ENCODE measurements at places on chromosomes 7 and 10.

- DNase-seq: no peak
These were observed 107.7 kb upstream of the RET start for GRCh38 chr10:42969147-42969546.

- DNase-seq: no peak
These were observed 37.6 kb downstream of the GET4 start for GRCh38 chr7:913736-914520.

DNA sequence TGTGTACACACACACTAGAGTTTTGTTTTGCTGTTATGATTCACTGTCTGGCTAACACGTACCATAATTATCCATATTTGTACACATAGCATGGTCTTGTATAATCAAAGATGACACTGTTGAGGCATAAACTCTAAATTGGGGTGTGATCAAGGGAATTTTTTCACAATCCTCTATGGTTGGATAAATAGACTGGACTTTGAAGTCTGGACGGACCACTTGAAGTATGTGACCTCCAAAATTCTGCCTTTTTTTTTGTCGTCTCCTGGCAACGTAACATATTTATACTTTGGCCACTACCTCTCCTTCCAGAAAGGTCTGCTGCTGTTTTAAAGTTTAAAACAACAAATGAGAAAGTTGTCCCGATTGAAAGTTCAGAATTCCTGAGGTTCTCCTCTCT, 193.4 kb downstream of the CACNB2 start:
- DNase-seq: peak; percentile 11

GRCh38 chr10:4721999-4722753, 103.8 kb upstream of the AKR1E2 start:
- peak; percentile 92 for DNase-seq

DNA sequence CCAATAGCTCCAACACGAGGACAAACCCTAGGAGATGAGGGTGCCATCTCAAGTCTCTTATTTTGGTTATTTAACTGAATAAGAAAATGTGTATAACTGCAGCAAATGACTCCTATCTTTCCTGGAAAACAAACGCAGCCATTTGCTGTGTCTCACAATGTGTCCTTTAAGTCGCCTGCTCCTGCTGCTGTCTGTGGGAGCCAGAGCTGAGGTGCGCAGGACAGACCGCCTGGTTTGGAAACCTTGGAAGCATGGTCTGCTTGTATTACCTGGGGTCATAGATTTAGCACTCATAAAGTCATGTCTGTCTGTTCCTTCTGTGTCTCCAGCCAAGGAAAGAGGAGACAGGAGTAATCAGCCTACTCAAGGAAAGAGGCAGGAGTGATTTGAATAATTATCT, 760.2 kb downstream of the GRID1 start:
- DNase-seq: no peak

DNA sequence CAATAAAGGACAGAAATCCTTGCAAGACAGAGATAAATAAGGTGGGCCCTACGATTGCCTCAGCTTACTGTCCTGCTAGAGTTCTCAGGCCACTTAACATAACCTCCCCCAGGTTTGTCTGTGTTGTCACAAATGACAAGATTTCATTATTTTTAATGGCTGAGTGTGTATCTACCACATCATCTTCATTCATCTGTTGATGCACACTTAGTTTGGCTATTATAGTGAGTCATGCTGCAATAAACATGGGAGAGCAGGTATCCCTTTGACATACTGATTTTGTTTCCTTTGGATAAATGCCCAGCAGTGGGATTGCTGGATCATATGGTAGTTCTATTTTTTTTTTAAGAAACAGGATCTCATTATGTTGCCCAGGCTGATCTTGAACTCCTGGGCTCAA, 60.6 kb downstream of the PRTFDC1 start:
- peak; percentile 84 for DNase-seq

DNA sequence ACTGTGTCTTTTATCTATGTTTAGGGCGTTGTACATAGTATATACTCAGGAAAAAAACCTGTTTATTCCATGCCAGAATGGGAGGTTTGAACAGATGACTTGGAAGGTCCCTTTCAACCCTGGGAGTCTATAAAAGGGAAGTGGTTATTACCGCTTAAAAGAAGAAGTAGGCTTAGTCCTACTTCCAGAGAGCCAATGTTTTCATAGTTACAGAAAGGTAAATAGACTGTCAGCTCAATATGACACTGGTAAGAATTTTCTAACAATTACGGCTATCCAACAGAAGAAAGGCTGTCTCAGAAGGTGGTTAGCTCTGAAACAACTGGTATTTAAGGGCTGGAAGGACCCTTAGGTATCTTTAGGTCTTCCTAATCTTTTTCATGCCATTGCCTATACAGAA, 1.1 kb upstream of the TFAM start:
- peak; percentile 32 for DNase-seq

GRCh38 chr7:141452911-141453310, 98.3 kb upstream of the AGK start:
- DNase-seq: no peak

DNA sequence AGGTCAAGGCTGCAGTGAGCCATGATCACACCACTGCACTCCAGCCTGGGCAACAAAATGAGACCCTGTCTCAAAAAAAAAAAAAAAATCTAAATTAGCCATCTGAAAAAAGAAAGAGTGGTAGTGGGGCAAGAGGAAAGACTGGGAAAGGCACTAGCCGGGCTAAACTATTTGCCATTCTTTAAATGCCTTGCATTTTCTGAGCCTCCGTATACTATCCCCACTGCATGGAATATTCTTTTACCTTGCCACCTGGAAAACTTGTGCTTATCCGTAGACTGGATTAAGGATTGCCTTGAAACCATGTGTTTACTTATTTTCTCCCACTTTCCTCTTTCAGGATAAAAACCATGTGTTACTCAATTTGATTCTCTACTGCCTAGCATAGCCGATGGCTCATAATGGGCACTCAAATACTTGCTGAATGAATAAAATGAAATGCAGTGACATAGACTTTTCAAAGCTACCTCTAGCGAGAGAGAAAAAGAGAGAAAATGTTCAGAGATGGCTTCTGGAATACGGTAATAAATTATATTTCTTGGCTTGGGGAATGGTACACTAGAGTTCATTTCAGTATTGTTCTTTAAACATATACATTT, 30.6 kb downstream of the HYCC1 start:
- no peak for DNase-seq

DNA sequence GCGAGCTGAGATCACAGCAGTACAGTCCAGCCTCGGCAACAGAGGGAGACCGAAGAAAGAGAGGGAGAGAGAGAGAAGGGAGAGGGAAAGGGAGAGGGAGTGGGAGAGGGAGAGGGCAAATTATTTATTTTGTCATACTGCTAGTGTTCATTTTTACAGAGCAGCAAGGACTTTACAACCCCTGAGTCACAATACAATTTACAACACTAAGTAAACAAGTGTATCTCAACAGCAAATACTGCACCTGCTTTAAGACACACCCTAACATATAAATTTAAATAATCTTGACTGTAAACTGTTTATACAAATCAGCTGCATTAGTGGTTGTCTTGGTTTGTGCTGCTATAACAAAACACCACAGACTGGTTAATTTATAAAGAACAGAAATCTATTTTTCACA, 27.2 kb downstream of the HTR5A start:
- no peak for DNase-seq

- DNase-seq: no peak
These were observed 201.0 kb downstream of the CALN1 start for GRCh38 chr7:72211175-72211574.

GRCh38 chr10:129727071-129727470, 237.0 kb downstream of the EBF3 start:
- no peak for DNase-seq

GRCh38 chr7:8278183-8278582, 16.2 kb upstream of the ICA1 start:
- no peak for DNase-seq
